CD4-positive, alpha-beta T cell treated with Interleukin-6 at 100 ng/mL for 8 hours (primary cell): ENCODE measurements at places on chromosomes 5 and 9.
A peak's percentile ranks its signal among the peaks of the same experiment; 100 is the strongest.

GRCh38 chr5:122183788-122184170, 54.4 kb downstream of the ZNF474 start:
- DNase-seq: no peak

DNA sequence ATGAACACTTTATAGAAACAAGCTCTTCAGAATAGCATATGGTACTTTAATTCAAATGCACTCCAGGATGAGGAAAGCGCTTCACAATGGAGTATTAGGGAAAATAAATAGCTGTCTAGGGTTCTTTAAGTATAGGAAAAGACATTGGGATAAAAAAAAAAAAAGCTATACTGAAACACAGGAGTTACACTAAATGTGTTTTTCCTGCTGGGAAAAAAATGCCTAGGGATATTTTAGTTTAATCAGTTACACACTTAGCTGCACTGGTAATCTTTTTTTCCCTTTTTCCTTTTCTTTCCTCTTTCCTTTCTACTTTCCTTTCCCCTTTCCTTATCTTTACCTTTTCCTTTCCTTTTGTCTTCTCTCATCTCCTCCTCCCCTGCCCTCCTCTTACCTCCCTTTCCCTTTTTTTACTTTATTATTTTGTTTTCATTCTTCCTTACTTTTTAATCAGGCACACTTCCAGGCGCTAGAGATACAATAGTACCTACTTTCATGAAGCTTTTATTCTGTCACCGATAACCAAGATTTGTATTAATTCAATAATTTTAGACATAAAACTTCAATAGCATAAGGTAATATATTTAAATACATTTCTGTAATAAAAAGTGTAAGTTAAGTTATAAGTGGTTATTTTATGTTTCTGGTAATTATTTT, 758.7 kb downstream of the CDH18 start:
- no peak for DNase-seq

GRCh38 chr9:30732060-30732459, 1652.4 kb upstream of the ACO1 start:
- no peak for DNase-seq

DNA sequence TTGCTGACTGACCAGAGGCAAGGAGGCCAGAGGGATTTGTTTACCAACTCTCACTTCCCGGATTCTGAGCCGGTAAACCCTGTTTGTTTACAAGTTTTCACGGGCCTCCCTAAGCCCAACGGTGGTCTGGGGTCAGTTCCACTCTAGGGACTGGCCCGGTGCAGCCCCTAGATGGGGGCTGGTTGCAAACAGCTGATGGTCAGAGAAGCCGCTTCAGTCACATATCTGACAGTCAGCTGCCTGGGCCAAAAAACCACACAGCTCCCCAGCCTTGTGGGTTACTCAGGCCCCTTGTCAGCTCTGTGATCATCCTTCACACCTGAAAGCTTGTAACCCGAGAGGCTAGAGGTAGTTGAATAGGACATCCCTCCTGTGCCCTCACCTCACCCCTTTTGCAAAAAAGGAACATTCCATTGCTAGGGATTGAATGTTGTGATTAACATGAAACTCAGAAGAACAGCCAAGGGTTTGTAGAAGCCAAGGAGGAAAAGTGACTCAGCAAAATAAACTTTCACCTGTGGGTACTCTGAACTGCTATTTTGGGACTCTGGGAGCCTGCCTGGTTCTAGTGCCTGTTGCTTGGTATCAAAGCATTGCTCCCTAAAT, 40.4 kb downstream of the SAR1B start:
- DNase-seq: no peak

GRCh38 chr5:140628711-140629110, 4.3 kb downstream of the CD14 start:
- no peak for DNase-seq

DNA sequence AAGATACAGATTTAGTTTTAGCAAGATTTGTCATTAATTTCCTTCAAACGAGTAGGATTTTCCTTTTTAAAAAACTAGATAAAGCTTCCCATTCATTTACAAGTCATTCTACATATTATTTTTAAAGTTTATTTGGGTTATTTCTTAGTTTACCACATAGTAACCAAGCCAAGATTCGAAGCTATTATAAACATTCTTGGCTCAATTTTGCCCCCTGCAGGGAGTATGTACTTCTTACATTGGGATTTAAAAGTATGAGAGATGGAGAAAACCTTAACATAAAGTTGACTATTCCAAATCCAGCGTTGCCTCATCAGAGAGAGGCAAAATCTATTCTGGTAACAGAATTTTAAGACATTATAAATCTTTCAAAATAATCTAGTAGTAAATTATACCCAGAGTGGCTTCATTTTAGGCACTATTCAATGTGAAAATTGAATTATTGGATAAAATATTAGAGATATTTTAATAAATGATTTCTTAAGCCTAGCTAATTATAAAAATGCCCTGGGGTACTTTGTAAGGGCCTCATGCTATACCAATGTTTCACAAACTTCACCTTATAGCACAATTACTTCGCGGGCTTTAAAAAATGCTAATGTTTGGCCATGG, 39.1 kb downstream of the FBN2 start:
- DNase-seq: no peak

DNA sequence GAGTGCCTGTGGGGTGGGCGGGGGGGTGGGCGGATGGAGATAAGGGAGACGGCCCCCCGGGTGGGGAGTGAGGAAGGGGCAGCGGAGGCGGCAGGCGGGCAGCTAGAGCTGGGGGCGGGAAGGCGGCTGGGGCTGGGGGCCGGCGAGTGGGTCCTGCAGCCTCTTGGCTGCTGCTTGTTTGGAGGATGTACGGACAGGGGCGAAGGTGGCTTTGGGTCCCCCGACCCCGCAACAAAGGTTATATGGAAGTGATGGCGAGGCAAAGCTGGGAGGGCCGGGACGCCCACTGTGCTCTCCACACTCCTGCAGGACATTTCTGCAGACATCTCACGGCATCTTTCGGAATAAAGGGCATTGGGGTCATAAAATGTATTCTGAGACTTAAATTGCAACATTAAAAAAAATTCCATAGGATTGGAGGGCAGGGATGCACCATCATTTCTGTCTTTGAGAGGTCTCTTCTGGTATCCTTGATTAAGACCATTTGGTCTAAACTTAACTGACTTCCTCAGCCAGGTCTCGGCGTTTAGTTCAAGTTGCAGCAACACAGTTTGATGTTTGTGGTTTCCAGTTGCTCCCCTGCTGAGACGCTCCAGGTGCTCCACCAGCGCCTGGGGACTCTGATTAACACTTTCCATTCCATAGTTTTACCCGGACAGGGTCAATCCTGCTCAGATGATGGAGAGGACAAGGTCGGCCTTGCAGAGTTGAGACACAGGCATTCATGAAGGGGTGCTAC, 101.6 kb upstream of the SSBP2 start:
- DNase-seq: peak; percentile 44
